Activated CD8-positive, alpha-beta T cell treated with anti-CD3 and anti-CD28 coated beads for 36 hours (primary cell): ENCODE measurements at places on chromosomes 5 and 9.

GRCh38 chr9:117737721-117738226, 33.6 kb downstream of the TLR4 start:
- DNase-seq: no peak

DNA sequence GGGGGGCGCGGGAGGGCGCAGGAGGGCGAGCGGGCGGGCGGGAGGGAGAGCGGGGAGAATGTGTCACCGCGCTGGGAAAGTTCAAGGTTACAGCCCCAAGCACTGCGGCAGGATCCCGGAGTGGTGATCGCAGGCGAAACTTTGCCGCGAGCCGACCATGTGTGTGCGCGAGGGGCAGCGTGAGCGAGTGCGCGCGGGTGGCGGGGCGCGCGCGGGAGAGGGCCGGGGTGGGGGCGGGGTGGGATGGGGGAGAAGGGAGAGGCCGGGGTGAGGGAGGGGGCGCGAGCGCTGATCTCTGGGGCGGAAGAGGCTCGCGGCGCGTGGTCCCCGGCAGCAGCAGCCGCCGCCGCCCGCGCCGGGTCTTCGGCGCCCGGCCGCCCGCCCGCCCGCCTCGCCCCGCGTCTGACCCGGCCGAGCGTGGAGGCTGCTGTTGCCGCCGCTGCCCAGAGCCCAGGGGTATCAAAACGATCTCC, at the start of gene NFIB:
Gene NFIB, minus strand, starts transcription at position 191 of the 473 bp plus-strand sequence. CDS start 630 bp downstream, outside the sequence.
- no peak for DNase-seq

GRCh38 chr5:469752-470483, 26.9 kb downstream of the EXOC3 start:
- DNase-seq: no peak

GRCh38 chr9:98551511-98552286, 157.0 kb downstream of the GABBR2 start:
- no peak for DNase-seq
